Karpas-422 (cell line): ENCODE measurements at places on chromosomes 5 and 9. TPM values are rescaled to one million over a fixed set of nuclear protein-coding genes. Genes with fewer than 3 reads are reported as not detected.

- DNase-seq, result no peak
These were observed 80.1 kb downstream of the SPTLC1 start for GRCh38 chr9:92035146-92035545.

The FCN2 gene
- total RNA-seq, result not detected in 2 replicates

The GOLGA2 gene
- 16.2 and 75.3 TPM in 2 replicates for total RNA-seq

The PTGER4 gene
- total RNA-seq, result not detected in 2 replicates

The ZBTB34 gene
- total RNA-seq, result 4.6 and 8.1 TPM in 2 replicates

The PHYHD1 gene
- total RNA-seq, result not detected in 2 replicates
